ENCODE measurements at places on chromosomes 1 and 21.

GRCh38 chr1:181090641-181091126, 2.2 kb downstream of the IER5 start:
- no peak for DNase-seq

GRCh38 chr1:12772520-12772919, 1.0 kb upstream of the PRAMEF12 start:
- no peak for DNase-seq

DNA sequence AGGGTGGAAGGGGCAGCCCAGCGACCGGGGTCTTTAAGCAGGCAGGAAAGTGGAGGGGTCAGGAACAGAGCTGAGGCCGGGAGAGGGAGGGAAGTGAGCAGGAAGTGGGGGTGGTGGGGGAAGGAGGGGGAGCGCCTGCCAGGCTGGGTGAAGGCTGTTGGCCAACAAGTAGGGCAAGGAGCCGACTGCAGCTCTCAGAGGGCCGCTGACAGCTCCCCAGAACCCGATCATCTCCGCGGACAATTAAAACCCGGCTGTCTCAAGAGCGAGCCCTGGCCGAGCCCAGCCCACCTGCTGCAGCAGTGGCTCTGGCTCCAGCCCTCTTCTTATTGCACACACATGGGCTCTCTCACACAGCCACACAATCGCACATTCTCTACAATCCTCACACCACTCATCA, 51.6 kb downstream of the GRIK3 start:
- no peak for DNase-seq

- DNase-seq: no peak
Measured at GRCh38 chr1:8363767-8364301, 45.9 kb downstream of the SLC45A1 start.

DNA sequence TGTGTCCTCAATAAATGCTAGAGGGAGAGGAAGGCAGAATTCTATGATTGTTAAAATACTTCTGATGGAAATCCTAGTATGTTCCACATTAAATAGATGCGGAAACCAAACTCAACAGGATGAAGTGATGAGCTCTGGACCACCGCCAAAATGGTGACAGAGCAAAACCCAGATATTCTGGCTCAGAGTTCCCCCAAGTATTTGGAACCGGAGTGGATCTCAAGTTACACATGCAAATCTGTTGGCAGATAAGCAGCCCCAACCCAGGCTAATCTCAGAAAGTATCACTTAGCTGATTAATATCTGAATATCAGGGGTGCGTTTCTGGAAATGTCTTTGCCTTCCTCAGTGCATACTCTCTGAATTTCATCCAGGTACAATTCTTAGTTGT, 17.4 kb upstream of the GRHL3 start:
- no peak for DNase-seq
